ENCODE measurements at places on chromosomes 12 and 14.

GRCh38 chr12:55965941-55966407, at the start of gene PMEL:
PMEL (minus strand) TSS chr12:55966042; CDS start chr12:55966011, 31 bp downstream.
- no peak for DNase-seq

- DNase-seq, result no peak
These were observed 136.7 kb upstream of the EGLN3 start for GRCh38 chr14:34087571-34087970.

DNA sequence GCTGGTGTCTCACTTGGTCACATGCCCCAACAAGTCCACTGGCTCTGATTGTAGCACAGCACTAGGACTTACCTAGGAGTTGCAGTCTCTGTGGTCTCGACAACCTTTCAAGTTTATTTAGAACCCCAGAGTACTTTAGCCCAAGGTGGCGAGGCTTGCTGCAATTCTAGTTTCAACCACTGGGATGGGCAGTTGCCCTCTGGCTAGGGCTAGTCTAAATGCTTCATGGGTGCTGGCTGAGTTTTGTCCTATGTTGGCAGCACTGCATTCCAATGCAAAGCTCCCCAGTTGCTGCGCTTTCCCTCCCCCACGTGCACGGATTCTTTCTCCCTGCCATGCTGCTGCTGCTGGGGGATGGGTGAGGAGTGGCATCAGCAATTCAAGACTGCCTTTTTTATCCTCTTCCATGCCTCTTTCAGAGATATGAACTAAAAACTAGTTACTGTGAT, 207.9 kb downstream of the SYNE2 start:
- no peak for DNase-seq

DNA sequence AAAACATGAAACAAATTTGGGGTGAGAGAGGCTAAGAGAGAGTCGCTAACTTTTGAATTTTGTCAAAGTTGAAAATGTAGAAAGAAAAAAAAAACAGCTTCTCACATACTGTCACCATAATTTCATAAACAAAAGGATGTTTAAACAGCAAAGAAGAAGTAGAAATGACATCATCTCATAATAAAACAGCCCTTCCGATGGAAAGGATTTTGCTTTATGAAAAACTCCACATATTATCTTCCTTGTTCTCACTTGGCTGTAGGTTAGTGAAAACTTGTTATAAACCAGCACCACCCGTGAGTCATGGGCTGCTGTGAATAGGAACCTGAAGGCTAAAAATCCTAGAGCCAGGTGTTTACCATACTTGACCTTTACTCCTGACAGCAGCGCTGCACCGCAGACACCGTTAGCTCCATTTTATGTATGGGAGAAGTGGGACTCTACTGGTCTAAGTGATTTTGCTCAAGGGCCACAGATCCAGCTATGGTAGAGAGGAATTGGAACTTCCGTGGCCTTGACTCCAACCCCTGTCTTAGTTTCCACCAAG, 63.0 kb upstream of the VRK1 start:
- DNase-seq, result no peak

DNA sequence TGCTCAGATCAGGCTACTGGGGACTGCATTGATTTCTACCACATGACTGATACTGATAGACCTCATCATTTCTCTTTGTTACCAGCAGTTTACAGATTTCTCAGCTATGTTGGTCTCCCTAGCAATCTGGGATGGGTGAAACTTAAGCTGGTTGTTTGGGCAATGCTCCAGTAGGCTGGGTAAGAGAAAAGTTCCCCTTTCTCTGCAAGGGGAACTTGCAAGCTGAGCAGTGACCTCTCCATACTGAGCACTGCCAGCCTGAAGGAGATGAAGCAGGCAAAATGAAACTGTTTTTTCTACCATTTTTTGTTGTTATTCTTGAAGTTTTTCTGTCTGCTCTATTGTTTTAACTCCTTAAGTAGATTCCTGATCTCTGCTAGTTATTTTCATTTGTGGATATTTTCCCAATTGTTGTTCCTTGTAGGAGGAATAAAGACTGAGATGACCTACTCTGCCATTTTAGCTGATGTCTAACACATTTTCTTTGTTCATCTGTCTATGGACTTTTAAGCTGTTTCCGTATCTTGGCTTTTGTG, 1.3 kb upstream of the OR4M1 start:
- DNase-seq, result no peak

DNA sequence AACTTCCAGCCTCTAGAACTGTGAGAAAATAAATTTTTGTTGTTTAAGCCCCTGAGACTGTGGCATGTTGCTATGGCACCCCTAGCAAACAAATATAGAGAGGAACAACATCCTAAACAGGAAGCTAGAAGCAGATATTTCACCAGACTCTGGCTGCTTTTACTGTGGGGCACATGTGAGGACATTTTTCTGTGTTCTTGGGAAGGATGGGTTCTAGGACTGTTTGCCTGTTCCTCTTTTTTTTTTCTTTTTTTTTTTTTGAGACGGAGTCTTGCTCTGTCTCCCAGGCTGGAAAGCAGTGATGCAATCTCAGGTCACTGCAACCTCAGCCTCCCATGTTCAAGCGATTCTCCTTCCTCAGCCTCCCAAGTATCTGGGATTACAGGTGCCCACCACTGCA, 4.2 kb upstream of the HRK start:
- DNase-seq, result no peak

GRCh38 chr12:46667551-46667950, 158.2 kb downstream of the SLC38A4 start:
- no peak for DNase-seq
